ENCODE measurements at places on chromosomes 6 and 20.

GRCh38 chr20:47332381-47333206 is 23.9 kb downstream of the ZMYND8 start:
- no peak for DNase-seq

DNA sequence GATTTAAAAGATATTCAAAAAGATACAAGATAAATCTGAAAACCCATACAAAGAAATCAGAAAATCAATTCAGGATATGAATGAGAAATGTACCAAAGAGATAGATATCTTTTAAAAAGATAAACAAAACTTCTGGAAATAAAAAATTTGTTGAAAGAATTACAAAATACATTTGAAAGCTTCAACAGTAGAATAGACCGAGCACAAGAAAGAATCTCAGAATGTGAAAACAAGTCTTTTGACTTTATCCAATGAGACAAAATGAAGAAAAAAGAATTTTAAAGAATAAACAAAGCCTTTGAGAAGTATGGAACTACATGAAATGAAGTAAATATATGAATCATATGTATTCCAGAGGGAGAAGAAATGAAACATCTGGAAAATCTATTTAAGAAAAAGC is 1011.0 kb downstream of the EYS start:
- no peak for DNase-seq

GRCh38 chr6:19175023-19175422 is 662.1 kb upstream of the ID4 start:
- no peak for DNase-seq

DNA sequence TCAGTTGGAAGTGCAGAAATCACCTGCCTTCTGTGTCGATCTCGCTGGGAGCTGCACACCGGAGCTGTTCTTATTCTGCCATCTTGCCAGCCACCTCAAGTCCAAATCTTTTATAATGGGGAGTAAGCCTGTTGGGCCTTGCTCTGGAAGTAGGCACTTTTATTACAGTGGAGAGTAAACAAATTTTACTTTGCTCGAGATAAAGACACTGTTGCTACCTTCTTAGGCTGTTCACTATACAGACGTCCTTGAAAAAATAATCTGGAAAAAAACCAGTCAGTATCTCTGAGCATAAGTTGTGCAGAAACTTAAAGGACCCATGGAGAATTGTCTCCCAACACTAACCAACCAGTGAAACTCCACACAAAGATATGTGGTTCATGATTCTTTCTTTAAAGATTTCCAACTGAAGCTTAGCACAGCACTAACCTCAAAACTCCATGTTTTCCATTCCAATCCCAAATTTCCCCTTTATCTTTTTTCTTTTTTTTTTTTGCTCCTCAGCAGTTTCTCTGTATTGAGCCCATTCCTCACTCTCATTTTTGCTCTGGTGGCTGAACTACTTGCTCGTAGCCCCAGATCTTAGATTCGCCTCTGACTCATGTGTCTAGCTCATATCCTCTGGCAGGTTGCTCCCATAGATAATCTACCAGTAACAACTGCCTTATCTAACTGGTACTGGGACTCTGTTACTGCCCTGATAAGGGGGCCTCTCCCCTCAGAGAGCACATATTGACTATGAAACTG is 34.3 kb upstream of the COL9A1 start:
- no peak for DNase-seq

DNA sequence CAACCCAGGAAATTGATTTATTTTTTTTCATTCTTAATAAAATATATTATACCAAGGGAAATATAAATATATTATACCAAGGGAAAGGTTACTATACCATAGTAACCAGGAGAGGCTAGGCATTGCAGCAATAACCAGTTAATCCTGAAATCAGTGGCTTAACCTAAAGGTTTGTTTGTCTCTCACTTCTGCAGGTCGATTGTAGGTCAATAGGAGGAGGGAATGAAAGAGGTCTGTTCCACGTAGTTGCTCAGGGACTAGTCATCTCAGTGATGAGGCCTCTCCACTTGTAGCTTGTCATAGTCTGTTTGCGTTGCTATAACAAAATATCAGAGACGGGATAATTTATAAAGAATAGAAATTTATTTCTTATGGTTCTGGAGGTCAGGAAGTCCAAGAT is 168.0 kb downstream of the GJA1 start:
- DNase-seq = no peak

GRCh38 chr20:36479938-36480337 is 61.4 kb upstream of the MYL9 start:
- no peak for DNase-seq

DNA sequence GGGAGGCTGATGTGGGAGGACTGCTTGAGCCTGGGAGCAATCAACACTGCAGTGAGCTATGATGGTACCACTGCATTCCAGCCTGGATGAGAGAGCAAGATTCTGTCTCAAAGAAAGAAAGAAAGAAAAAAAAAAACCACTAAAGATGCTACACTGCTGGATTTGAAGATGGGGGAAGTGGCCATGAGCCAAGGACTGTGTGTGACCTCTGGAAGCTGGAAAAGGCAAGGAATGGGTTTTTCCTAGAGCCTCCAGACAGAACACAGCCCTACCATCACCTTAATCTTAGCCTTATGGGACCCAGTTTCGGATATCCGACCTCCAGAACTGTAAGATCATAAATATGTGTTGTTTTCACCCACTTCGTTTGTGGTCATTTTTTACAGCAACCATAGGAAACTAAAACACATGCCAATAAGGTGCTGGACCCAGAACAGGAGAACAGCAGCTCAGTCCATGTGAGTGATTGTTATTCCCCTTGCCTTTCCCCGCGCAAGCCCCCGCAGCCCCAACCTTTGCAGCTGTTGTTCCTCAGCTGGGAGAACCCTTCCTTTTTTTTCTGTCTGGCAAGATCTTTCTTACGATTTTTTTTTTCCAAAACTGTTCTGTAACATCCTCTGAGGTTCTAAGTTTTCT is 11.1 kb upstream of the VAPB start:
- DNase-seq = no peak

DNA sequence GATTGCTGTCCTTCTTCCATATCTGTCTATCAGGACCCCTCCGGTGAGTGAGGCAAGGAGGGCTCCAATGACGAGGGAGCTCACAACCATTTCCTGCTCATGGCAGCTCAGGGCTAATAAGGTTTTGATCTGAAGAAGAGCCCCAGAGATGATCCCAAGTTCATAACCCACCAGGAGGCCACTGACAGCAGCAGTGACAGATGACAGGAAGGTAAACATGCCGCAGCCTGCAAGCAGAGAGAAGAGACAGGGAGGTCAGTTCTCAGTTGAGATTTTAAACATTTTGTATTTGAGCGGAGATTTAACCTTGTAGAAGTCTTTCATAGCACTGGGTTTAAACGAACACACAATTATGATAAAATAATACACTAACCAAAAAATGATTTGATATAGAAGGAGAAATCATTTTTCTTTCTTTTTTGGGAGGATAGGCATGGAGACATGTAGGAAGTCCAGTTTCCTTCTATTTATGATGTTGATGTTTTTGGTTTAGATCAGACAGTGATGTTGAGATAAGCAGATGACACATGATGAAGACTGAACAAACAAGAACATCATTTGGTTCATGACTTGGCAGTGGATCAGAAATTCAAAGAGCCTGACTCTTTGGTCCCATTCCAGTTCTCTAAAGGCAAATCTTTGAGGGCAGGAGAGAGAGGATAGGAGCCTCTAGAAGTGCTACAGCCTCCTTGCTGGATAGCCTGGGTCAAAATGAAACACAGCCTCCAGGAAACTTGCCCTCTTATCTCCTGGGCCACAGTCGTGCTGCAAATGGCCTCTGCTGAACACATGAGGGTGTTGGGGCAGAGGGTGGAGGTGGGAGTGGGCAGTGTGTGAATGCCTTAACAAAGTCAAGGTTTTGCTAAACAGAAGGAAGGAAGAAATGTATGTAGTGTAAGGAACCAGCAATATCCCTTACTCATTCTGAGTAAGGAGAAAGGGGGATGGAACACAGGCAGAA is 22.6 kb downstream of the SLC2A12 start:
- DNase-seq = no peak

DNA sequence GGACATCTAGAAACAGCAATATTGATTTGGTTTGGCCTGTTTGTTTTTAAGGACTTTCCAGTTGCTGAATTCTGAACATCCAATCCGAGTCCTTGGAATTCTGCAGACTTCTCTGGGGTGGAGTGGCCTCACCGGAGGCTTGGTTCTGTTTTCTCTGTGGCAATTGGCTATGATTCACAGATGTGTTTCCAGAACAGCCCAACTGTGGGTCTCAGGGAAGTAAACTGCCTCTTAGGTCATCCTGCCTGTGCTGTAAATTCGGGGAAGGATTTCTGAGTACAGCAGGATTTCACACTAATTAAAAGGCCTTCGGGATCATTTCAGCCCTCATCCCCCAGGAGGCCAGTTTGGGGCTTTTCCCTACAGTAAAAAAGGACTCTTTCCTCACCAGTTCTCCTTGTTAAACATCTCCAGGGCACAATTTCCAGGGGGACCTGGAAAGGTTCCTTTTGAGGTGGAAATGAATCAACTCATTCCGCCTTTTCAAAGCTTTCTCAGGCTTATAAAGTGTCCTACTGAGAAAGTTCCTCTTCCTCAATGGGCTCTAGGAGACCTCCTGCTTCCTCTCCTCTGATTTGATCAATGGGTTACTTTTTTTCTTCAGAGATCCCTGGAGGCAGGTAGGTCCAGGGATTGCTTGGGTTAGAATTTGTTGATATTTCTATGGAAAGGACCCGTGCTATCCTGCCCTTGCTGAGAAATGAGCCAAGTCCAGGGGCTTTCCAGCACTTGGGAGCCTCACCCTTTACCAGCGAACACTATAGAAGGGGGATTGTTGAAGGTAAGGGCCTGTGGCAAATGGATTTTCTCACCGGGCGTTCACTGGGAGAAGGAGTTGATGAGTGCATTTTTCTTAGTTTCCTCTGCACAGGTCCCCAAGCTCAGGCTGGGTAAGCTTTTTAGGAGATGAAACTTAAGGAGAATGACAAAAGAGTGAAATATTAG is 114.6 kb downstream of the CLIC5 start:
- DNase-seq = no peak

- DNase-seq = no peak
These were observed 88.5 kb downstream of the POPDC3 start for GRCh38 chr6:105091140-105091829.

DNA sequence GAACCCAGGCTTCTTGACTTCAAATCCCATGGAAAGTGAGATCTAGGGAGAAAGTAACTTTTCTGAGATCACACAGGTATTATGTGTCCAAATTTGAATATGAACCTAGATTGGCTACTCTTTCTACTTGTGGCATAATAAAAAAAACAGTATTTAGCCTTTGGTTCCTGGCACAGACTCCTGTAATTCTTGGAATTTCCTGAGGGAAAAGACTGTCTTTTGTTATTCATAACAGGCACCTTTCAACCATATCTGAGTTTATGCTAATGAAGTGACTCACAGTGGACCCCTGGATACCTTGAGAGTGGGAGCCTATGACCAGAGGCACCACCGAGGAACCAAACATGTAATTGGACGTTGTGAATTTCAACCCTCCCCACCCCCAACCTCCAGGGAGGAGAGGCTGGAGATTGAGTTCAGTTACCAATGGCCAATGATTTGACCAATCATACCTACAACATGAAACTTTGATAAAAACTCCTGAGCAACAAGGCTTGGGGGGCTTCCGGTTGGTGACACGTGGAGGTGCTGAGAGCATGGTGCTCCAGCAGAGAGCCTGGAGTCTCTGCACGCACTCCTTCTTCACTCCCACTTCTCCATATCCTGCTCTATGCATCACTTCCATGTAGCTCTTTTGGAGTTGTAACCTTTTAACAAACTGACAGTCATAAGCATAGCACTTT is 48.8 kb downstream of the LAMA4 start:
- DNase-seq = no peak

- DNase-seq = no peak
These were observed 92.9 kb upstream of the SHLD1 start for GRCh38 chr20:5657190-5657875.

GRCh38 chr6:162533009-162533400 is 194.6 kb downstream of the PRKN start:
- DNase-seq = no peak

GRCh38 chr6:166176106-166176505 is 8.5 kb upstream of the TBXT start:
- no peak for DNase-seq

DNA sequence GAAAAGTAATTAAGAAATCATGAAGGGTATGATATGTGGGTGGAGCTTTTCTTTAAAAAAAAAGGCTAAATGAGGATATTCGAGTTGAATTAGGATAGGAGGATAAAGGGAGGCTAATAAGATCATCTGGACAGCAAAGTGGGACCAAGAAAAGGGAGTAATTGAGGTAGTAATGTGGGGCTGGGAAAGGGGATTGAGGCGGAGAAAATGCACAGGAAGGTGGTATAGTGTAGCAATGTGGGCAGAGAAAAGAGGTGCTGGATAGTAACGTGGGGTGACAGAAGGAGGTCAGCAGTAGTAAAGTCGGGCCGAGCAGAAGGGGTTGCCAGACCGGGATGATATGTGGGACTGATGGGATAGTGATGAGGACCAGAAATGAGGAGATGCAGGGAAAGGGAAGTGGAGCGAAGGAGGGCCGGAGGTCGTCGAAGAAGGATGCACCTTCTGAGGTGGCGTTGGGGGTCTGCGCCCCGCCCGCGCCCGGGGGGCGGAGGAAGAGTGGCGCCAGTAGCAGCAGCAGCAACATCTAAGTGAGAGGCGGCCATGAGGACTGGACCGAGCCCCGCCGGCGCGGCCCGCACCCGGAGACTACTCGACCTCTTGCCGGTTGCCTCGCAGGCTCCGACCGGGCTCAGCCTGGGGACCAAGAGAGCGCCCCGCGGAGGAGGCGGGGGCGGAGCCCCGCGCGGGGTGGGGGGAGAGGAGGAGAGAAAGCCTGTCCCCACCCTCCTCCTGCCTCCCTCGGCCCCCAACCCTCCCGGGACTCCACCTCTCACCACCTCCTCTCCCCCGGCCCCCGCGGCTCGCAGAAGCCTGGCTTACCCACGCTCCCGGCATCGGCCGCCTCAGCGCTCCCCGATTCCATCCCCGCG is 887 bp downstream of the GABBR1 start:
- peak; percentile 49 for DNase-seq

DNA sequence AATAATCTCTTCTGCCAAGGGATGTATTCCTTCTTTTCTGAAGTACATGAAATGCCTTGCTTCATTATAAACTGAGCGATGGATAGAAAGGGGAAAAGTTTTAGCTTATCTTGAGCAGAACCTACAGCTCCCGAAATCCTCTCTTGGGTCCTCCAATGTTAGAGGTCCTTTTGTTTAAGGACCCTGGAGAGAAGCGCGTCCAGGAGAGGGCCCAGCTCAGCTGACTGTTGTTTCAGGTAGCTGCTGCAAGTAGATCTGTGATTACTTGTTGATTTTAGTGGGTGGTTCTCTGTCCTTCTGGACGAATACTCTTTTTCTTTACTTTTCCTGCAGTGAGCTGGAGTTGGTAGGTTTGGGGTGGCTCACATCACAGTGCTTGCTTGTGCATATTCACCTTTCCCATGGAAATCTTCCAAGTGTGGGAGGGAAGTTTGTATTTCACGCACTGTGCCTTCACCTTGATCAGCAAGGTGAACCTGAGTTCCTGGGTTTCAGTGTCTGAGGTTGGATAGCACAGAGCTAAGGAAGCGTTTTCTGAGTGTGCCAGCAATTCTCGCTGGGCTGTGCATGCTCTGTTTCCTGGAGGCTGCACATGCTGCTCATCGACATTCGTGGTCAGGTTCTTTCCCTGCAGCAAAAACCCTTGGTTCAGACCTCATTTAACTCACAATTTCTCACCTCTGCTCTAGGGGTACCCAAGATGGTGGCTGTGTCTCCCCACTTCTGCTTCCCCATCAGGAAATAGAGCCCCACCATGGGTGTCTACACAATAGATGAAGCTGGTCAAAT is 176.3 kb downstream of the JARID2 start:
- no peak for DNase-seq

- no peak for DNase-seq
These were observed 639 bp upstream of the PPIL1 start for GRCh38 chr6:36875250-36875633.

GRCh38 chr6:43120944-43121913 is 45.1 kb downstream of the PTK7 start:
- DNase-seq = no peak

GRCh38 chr6:36054956-36055355 is 27.3 kb downstream of the MAPK14 start:
- no peak for DNase-seq

Data from GM06990 (cell line).